Stimulated activated CD4-positive, alpha-beta T cell treated with anti-CD3 and anti-CD28 coated beads, Interleukin-12 subunit alpha, Interleukin-12 subunit beta, amount 100 ng/mL, for 48 hours (primary cell): ENCODE measurements at places on chromosomes 2 and 18.

DNA sequence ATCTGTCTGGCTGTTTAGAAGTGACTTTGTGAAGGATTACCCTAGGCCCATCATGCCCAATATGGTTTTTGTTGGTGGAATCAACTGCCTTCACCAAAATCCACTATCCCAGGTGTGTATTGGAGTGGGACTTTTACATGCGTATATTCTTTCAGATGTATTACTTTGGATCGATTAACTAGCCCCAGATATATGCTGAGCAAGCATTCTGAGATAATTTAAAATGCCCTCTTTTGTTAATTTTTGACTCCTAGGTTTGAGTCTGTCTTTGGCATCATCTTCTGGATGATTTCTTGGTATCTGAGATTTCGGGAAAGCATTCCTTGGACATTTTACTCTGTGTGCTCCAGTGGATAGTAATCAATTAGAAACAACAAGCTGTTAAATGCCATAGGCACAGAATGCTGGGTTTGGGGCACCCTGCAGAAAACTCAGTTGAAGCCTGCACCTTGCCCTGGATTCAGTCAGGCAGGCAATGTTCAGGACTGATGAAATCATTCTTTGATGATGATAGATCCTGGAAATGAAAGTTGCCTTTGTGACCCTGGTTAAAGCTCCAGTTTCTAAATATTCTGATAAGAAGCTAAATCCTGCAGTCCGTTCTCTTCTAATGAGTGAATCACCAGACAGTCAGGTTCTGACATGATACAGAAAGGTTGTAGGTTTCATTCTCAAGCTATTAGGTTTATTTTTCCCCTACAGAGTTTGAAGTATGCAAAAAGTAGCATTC, 1.1 kb downstream of the UGT1A1 start:
- no peak for DNase-seq

DNA sequence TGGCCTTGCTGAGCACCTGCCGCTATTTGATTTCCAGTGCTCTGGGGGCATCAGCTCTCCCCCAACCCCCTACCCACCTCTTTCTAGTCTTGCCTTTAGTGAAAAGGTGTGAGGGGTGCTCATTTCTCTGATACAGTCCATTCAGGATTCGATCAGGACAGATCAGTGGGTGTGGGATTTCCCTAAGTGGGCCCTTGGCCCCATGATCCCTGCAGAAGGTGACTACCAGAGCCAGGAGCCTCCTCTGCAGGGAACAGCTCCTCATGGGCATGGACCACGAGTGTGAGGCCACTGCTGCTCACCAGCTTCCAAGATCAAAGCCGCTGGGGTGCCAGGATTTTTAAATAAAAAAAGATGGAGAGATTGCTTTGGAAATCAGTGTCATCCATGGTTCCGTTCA, 835.2 kb upstream of the ID2 start:
- no peak for DNase-seq

DNA sequence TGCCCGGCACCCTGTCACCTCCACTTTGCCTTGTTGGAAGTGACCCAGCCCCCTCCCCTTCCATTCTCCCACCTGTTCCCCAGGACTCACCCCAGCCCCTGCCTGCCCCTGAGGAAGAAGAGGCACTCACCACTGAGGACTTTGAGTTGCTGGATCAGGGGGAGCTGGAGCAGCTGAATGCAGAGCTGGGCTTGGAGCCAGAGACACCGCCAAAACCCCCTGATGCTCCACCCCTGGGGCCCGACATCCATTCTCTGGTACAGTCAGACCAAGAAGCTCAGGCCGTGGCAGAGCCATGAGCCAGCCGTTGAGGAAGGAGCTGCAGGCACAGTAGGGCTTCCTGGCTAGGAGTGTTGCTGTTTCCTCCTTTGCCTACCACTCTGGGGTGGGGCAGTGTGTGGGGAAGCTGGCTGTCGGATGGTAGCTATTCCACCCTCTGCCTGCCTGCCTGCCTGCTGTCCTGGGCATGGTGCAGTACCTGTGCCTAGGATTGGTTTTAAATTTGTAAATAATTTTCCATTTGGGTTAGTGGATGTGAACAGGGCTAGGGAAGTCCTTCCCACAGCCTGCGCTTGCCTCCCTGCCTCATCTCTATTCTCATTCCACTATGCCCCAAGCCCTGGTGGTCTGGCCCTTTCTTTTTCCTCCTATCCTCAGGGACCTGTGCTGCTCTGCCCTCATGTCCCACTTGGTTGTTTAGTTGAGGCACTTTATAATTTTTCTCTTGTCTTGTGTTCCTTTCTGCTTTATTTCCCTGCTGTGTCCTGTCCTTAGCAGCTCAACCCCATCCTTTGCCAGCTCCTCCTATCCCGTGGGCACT, 4.5 kb downstream of the RETREG2 start:
- DNase-seq: no peak

DNA sequence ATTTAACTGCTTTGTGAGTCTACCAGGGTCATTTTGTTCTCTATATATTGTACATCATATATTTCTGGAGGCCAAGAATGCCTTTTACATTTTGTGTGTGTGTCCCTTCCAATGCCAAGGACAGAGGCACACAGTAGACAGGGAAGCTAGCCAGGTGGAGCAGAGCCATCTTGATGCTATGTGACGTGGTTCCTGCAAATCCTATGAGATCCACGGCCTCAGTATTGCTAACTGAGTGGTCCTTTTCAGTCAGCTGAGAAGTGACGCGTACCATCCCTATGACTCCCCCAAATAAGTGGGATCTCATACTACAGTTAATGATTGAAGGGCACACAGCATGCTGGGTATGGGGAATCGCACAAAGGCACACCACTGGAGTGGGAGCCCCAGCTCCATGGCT, 27.3 kb downstream of the CCDC141 start:
- no peak for DNase-seq

DNA sequence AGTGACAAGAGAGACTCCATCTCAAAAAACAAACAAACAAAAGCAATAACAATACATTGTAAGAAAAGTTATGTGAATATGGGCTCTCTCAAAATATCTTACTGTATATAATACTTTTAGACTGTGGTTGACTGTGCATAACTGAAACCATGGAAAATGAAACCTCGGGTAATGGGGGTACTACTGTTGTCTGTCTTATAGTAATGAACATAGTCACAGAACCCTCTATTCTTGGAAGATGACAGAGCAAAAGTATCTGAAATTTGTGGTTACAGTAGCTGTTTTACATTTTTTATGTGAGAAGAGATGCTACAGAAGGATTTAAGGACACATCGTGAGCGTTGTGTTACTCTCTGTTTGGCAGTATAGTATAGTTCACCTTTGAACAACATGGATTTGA, 60.5 kb downstream of the MAP4K4 start:
- no peak for DNase-seq

- DNase-seq: no peak
Observed at GRCh38 chr2:216572582-216573578, 60.3 kb upstream of the IGFBP2 start.

- no peak for DNase-seq
Observed at GRCh38 chr2:31333046-31333445, 81.5 kb downstream of the XDH start.

DNA sequence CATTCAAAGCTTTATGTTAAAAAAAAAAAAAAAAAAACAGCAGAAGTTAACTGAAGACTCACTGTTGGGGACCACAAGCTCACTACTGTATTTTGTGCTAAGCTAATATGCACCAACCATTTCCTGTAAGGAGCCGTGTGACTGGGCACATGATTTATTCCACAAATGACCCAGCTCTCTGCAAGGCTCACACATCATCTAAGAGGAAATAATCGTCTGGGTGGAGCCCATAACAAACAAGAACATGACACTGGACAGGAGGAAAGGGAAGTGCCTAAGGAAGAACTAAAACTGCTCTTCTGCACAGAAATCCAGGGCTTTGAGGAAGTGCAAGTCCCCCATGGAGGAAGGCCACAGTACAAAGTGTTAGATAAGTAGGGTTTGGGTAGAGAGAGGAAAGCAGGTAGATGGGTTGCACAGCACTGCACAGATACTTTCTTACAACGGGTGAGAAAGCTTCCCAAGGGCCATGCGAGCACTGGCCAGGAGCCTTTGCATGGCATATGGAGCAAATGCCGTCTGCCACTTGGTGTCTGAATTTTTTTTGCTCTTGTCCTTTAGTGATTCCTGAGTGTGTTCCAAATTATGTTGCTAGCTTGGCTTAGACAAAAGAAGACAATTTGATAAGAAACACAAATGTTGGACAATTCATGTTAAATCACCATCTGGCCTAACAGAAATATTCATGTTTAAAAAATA, 24.4 kb downstream of the NFE2L2 start:
- DNase-seq: no peak

GRCh38 chr2:55087936-55088335, 37.7 kb upstream of the RTN4 start:
- DNase-seq: no peak

GRCh38 chr18:48954886-48955819, 4.4 kb upstream of the SMAD7 start:
- no peak for DNase-seq

DNA sequence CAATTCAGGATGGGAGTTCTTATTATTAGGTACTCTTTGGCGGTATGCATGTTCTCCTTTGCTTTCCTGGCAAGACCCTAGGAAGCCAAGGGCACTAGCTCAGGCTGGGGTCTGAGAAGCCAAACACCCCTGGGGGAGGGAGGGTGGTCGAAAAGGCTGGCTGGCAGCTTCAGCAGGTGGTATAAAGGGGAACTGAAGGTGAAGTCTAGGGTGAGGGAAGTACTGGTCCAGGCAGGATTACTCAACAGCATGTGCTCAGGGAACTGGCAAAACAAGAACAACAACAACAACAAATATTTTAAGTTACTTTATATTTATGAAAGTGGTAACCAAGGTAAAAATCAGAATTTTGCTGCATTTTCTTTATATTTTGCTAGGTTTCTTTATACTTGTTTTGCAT, 40.7 kb upstream of the PCBP1 start:
- no peak for DNase-seq

- no peak for DNase-seq
Observed at GRCh38 chr2:65215946-65216345, 11.7 kb upstream of the ACTR2 start.

DNA sequence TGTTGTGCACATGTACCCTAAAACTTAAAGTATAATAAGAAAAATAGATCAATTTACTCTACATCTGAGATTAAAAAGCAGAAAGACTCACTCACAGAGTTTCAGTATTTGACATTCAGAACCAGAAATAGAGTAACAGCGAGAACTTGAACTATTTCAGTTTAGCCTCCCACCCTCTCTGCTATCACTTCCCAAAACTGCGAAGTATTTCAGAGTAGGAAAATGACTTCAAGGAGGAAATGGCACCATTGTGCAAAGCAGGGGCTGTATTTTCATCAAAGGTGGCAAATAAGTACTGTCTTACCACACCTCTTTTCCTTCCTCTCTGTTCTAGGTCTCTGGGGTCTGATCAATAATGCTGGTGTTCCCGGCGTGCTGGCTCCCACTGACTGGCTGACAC, 13.6 kb downstream of the DHRS9 start:
- DNase-seq: no peak

DNA sequence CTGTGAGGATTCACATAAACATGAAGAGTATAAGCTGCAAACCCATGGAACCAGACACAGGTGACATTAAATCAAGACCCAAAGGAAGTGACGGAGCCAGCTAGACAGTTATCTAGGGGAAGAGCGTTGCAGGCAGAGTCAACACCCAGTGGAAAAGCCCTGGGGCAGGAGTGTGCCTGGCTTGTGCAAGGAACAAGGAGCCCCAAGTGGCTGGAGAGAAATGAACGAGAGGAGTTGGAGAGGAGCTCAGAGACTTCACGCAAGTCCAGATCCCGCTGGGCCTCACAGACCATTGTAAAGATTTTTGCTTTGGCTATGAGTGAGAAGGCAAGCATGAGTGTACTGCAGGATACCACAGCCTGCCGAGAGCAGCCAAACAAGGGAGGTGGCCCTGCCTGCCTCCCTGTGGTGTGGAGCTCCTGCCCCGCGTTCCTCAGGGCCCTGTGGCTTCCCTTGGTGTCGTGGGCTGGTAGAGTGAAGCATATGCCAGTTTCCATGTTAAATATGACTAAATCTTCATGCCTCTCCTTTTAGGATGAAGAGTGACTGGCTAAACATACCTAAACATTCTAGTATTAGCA, 88.2 kb downstream of the SP3 start:
- DNase-seq: no peak

- no peak for DNase-seq
Observed at GRCh38 chr2:149629026-149629425, 41.5 kb upstream of the MMADHC start.

GRCh38 chr2:224449212-224450147, 47.6 kb upstream of the FAM124B start:
- no peak for DNase-seq
